ENCODE measurements at places on chromosomes 16 and 17. TPM values are rescaled to one million over a fixed set of nuclear protein-coding genes. Genes with fewer than 3 reads are reported as not detected.

RAPGEFL1 gene
- total RNA-seq, result 13.0 TPM

CDR2 gene
- total RNA-seq, result 43.5 TPM

CHST5 gene
- total RNA-seq, result not detected

SOCS7 gene
- total RNA-seq, result 32.3 TPM

UNC45B gene
- total RNA-seq, result not detected

RPH3AL gene
- 2.3 TPM for total RNA-seq

MYOCD gene
- not detected for total RNA-seq

Data from activated T-helper 1 cell treated with anti-CD3 and anti-CD28 coated beads, Interleukin-12 subunit alpha, Interleukin-12 subunit beta, Interleukin-2, Interleukin-4 antibody, amounts not matched to agents 30 ng/mL and 10 ng/mL and 1 ng/mL, durations not matched to agents 14 hours and 24 hours and 36 hours (primary cell).